ENCODE measurements at places on chromosomes 5 and 9.

GRCh38 chr9:12640016-12640587, 53.1 kb upstream of the TYRP1 start:
- DNase-seq, result no peak

DNA sequence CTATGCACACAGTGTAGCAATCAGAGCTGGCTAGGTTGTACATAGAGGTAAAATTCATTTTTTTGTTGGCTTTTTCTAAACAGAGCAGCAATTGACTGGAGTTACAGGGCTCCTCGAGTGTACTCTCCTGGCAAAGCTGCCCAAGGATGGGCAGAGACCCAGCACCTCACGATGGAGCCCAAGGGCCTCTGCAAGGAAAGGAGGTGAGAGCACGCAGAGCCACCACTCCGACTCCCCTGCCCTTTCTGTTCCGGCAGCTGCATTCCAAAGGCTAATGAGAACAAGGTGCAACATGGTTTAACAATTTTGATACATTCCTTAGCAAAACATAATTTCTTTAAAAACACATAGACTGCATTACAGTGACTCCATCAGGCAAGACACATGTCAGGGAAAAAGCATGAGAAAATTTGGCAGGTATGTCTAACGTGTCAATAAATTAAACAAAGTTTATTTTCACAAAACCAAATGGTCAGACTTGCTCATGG, 47.5 kb downstream of the SAXO1 start:
- no peak for DNase-seq

DNA sequence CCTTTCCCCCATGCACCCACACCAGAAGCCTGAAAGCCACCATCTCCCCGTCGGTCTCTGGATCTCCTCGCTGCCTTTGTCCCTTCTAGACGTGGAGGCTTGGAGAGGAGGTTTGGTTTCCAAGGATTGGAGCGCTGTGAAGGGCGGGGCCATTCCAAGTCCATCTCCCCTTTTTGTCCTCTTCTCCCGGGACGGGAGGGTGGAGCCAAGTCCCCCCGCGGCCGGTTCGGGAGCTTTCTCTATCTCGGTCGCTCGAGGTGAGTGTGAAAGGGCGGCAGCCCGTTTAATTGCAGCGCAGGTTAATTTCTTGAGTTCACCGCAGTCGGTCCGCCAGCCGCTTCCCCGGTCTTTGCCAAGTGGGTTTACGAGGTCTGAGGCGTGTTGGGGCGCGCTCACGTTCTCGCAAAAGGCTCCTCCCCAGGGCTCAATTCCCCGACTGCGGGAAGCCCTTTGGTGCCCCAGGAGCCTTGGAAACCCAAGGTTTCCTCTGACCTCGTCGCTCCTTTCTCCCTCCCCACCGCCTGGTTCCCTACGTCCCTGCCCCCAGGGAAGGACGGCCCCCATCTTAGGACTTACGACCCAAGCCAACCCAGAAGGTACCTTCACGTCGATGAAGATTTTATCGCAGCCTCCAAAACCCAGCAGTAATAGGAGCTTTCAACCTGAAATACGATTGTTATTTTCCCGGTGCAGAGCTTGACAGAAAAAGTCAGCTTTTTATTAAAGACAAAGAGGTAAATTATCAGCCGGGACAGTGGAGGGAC, 2.8 kb upstream of the ZNF462 start:
- no peak for DNase-seq

GRCh38 chr9:120893611-120894307, 16.8 kb upstream of the PHF19 start:
- no peak for DNase-seq

DNA sequence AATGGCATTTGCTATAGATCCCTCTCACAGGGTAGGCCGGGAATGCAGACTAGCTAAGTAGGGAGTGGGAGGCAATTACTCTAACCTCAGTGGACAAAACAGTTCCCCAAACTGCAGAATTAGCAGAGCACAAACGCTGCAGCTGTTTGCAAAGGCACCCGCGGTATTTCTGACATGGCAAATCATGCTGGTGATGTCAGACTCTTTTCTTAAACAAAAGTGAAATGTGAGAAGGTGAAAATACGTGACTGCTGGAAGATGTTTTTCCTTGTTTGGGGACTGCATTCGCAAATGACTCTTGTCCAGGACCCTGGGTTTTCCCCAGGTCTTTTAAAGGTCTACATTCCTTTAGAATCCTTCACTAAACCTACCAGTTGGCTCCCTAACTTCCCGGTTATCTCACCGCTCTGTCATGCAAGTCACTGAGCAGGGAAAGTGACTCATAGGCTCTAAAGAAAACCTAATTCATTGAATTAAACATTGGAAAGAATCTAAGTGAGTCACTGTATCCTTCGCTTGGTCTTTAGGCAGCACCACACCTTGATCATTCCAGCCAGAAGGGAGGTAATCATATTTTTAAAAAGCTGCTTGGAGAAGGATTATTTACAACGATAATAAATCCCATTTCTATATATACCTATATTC, 91.5 kb upstream of the DNAH5 start:
- no peak for DNase-seq

DNA sequence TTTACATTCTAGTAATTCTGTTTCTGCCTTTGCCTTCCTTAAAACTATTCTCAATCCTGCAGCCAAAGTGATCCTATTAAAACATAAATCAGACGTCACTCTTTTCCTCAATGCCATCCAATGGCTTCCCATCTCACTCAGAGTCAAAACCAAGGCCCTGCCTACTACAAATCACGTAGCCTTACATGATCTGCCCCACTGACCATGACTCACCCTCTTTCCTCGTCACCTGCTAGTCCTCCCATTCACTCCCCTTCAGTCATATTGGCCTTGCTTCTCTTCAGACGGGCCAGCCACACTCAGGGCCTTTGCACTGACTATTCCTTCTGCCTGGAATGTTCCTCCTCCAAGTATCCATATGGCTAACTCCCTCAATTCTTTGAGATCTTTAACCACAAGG, 39.0 kb upstream of the DMXL1 start:
- no peak for DNase-seq

DNA sequence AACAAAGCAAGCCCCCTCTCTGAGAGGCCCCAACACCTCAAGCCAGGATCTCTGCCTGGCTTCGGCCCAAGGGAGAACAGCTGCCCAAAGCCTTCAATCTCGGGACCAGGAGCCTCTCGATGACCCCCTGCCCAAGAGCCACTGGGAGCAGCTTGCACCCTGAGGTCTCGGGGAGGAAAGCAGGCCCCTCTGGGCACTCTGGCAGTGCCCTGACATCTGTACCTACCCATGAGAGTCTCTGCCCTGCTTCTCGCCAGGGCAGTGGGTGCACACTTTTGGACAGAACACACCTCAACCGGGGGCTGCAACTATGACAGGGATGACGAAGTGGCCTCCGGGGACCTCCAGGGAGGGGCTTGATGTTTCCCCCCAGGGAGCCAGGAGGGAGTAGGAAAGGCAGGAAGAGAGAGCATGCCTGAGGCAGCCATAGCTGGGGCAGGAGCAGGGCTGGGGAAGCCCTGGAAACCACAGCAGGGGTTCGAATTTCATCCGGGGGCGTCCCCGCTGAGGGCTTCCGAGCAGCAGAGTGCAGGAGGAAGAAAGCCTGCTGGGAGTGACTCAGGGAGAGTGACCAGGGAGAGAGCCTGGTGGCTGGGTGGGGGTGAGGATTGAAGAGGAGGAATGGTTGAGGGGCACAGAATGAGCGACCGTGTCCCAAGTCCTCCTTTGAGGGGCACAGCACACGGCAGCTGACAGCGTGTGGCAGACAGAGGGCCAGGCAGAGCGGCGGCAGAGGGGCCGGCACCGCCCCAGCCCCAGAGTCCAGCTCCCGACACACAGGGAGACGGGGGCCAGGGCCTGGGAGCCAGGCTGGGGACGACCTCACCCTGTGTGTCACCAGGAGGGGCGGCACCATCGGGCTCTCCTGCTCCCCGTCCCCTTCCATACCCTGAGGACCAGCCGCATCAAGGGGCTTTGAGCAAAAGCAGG, 1.8 kb downstream of the LPCAT1 start:
- DNase-seq, result peak; percentile 16

DNA sequence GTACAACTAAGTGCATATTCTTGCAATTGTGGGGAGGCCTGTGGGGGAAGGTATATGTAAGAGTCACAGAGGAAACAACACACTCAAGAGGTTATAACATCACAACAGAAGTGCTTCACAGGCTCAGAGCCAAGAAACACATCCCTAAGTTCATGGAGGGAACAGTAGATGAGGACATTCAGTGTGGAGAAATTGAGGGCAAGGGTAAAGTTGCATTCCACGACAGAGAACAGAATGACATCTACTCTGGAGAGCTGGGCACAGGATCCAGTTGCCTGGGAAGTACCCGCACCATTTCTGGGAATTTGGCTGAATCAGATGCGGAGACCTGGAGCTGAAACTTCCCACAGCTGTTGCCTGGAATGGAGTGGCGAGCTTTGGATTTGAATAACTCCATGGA, 197.2 kb downstream of the NXNL2 start:
- no peak for DNase-seq

GRCh38 chr5:36659411-36659810, 53.0 kb downstream of the SLC1A3 start:
- no peak for DNase-seq

- DNase-seq, result no peak
Observed at GRCh38 chr5:94375801-94376200, 242.6 kb downstream of the KIAA0825 start.

GRCh38 chr5:9507974-9508373, 37.9 kb downstream of the SEMA5A start:
- no peak for DNase-seq

DNA sequence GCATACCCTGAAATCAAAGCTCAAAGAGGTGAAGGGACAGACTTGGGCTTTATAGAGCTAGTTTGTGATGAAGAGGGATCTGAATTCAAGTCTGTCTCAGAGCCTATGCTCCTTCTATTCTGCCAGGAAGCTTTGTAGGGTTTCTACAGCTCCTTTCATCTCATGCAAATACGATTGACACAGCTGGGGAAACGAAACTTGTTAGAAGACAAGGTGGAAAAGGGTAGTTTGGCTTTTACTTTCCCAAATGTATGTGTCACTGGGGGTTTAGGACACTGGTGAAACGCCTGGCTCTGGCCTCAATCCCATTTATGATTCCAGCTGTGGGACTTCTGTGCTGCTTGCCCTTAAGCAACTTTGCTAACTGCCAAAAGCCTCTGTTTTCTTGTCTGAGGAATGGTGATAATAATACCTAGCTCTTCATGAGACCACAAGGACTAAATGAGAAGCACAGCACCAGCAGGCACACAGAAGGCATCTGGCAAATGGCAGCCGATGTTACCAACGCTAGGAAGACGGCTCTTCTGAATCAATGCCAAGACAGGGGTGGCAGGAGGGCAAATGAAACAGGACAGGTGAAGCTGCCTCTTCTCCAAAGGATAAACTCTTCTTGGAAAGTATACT, 70.3 kb upstream of the EQTN start:
- no peak for DNase-seq

DNA sequence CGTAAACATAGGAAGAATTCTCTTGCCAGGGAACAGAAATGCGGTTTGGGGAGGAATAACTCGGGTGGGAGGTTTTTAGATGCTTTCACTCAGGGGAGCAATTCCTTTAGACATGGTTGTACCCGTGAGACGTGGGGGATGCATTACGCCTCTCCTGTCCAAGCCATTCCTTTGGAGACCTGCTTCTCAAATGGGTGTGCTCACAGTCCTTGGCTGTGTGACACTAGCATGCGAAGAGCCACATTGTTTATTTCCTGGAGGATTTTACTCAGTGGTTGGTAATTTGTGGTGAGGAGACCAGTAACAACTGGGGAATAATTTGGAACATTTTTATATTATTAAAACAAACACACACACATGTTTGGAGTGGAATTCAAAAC, 18.5 kb downstream of the COL15A1 start:
- DNase-seq, result no peak

GRCh38 chr9:99345451-99345850, 123.4 kb downstream of the SEC61B start:
- no peak for DNase-seq

DNA sequence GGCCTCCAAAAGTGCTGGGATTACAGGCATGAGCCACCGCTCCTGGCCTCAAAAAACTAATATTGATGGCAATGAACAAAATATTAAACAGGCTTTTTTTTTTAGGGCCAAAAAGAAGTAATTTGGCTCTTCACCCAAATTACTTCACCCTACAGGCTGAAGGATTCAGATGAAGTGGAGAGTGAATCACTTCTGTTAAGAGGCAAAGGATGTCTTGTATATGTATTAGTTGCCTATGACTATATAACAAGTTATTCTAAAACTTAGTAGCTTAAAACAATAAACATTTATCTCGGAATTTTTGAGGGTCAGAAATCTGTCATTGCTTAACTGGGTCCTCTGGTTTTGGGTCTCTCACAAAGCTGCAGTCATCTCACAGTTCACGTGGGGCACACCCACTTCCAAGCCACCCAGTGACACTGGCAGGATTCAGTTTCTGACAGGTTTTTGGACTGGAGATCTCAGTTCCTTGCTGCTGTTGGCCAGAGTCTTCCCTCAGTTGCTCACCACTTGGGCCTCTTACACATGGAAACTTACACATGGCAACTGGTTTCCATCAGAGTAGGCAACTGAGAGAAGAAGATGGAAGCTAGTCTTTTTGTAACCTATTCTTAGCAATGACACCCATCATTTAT, 66.7 kb downstream of the IQGAP2 start:
- no peak for DNase-seq

DNA sequence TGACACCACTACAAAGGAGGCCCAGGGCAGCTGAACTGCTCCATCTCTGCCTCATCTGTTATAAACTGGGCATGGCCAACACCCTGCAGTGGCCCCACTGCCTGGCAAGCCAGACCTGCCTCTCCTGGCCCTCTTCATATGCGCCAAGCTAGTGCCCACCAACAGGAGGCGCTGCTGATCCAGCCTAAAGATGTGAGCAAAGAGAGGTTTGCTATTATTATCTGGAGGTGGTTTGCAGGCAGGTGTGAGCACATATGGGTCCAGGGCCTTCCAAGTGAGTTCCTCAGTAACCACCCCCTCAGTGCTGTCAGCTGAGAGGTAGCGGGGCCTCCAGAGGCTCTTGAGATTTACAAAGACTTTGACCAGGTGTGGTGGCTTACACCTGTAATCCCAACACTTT, 232.2 kb downstream of the SYK start:
- no peak for DNase-seq

DNA sequence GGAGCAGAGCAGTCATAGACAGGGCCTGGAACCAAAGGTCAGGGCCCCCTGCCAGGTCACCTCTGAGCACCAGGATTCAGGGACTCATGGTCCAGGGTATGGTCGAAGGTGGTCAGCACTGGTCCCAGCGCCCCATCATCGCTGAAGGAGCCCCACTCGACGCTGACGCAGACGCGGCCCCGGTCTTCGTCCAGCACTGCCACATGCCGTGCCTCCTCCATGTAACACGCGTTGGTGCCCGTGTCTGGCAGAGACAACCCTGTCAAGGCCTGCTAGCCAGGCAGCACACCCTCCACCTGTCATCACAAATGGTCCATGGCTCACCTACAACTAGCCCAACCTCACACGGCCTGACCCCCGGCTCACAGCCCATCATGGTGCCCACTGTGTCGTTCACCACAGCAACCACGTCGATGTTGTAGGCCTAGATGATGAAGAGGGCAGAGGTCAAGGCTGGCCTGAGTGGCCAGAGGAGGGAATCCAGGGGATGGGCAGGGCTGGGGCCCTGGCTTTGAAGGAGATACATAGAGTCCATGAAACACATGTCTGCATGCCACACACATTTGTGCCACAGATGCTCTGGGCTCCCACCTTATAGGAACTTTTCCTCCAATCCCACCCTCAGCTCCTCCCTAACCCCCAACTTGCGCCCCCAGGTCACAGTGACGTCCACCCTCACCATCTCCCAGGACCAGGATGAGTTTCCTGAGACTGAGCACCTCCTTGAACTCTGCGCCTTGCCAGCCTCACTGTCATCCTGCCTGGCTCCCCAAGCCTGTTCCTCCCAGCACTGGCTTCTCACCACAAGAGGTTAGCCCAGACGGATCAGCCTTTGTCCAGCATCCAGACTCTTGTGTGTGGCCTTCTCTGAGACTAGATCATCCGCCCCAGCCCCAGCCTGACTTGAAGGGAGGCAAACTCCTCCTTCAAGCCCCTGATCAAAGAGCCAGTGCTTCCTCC, 9.5 kb downstream of the HK3 start:
- DNase-seq, result no peak

Measured in activated B cell treated with CpG ODN at 0.5 μM for 24 hours (primary cell).